ENCODE measurements at places on chromosomes 12 and 14. TPM values are rescaled to one million over a fixed set of nuclear protein-coding genes. Genes with fewer than 3 reads are reported as not detected.

Gene TEX52
- total RNA-seq: not detected

Gene SLC25A47
- total RNA-seq: not detected

Gene AICDA
- total RNA-seq: 0.82 TPM

Gene RTN1
- total RNA-seq: not detected

Gene C12orf50
- total RNA-seq: 0.10 TPM
